ENCODE measurements at places on chromosomes 11 and 22.

- DNase-seq = no peak
Observed at GRCh38 chr11:10568486-10568941, at the start of gene LYVE1. Gene LYVE1, minus strand, starts transcription at chr11:10568665. Its CDS starts 133 bp downstream, at chr11:10568532.

DNA sequence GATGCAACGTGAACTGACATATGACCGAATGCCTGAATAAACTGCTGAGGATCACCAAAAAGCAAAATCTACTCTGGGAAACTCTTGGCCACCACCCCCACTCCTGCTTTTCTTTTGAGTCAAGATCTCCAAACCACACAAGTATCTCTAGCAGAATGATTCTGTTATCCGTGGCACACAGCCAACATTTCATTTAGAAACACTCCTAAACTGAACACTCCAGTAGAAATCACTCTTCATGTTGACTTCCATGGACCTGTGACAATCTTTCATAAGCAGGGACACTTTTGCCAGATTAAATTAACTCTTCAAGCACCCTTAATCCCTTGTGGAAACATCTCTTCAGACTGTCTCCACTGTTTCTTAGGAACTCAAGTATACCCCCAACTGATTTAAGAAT, 44.4 kb downstream of the VSIG10L2 start:
- no peak for DNase-seq

DNA sequence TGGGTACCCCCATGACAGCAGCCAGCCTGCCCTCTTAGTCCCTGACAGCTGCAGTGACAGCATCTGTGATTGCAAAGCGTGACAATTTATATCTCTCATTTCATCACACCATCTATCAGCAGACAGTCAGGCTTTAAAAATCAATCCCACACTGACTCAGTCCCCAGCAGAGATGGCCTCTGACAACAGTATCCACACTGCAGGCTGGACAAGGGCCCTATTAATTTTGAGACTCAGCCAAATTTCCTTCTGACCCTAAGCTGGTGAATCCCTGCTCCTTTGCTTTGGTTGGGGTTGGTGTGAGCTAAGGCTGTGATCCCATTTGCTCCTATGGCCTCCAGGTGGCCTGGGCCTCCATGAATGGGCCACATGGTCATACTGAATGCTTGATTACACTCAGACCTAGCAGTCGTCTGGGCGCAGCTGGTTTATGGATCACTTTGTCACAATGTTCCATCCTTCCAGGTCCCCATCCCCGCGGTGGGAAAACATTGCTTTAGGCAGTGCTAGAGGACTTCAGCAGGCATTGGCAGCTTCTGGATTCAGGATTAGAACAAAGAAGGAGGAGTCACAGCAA, 68.2 kb upstream of the B3GAT1 start:
- DNase-seq = no peak

- DNase-seq = no peak
Observed at GRCh38 chr22:20966883-20967696, at the start of gene AIFM3. Gene AIFM3, plus strand, starts transcription at chr22:20967255. Its CDS starts 690 bp downstream, at chr22:20967945.

GRCh38 chr22:48102581-48102980, 1340.1 kb downstream of the TBC1D22A start:
- DNase-seq = no peak

- no peak for DNase-seq
Observed at GRCh38 chr22:36588285-36588684, 59.3 kb upstream of the EIF3D start.

DNA sequence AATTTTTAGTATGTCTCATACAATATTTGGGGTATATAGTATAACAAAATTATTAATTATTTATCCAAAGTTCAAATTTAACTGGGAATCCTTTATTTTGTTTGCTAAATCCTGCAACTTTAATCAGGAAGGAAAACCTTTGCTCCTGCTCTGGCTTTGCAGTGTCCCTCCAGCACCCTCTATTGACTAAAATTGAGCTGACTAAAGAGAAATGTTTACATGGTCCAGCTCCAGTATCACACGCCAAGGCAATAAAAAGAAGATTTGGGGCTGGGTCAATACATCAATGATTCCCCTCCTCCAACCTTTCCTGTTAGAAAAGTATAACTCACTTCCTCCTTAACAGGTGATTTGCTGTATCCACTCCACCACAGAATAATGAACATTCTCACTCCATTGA, 153.0 kb upstream of the LRRC4C start:
- no peak for DNase-seq

- DNase-seq = peak; percentile 38
Observed at GRCh38 chr22:30357236-30357570, 396 bp downstream of the CCDC157 start.

DNA sequence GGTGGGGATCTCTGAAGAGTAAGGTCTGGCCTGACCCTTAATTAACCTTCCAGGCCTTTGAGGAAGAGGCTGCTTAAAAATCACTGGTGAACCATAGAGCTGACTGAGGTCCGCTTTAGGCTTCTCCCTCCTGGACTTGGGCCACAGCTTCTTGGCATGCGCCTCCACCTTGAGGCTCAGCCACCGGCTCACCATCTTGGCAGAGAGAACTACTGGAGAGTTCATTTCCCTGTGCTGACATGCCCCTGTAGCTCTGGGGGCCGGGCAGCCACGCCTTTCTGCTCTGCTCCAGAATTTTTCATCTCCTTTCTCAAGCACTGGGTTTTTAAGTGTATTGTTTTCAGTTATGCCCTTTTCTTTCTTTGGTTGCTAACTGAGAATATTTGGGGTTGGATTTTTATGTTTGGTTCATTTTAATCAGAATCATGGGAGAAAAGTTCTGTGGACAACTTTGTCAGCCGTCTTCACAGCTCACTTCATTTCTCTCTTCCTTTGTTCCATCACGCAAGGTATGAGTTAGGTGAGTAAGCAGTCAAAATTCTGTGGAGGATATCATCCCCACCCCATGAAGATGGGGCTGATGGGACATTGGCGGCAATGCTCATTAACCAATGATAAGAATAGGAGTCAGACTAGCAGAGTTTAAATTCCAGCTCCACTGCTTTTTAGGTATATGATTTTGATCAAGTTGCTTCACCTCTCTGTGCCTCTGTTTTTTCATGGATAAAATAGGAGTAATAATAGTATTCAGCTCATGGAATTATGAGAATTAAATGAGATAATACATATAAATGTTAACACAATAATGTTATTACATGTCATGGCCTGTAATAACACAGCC, 103.9 kb downstream of the DBX1 start:
- DNase-seq = no peak

GRCh38 chr11:105696000-105696399, 86.1 kb downstream of the GRIA4 start:
- DNase-seq = no peak

GRCh38 chr11:35287344-35287890, 131.9 kb downstream of the SLC1A2 start:
- no peak for DNase-seq

GRCh38 chr11:19984048-19984742, 176.1 kb downstream of the DBX1 start:
- DNase-seq = no peak

DNA sequence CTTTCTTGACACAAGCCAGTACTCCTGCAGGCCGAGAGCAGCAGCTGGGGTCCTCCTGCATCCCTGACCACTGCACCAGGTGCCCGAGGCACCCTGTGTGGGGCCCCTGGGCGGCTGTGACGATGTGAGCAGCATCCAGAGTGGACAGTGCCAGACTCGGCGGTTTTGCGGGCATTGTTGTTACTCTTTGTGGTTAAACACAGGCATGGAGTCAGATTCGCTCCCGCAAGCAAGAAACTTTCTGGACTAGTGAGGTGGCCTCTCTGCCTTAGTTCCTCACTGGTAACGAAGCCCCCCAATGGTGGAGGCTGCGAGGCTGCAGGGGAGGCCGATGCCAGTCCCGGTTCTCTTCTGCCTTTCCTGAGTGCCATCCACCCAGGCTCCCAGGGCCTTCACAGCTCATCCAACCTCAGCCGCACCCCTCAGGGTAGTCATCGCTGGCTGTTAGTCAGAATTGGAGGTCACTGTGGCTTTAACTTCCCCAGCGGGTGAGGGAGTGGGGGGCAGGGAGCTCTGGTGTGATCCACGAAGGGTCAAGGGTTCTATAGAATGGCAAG, 3.7 kb upstream of the CLDN5 start:
- DNase-seq = no peak

DNA sequence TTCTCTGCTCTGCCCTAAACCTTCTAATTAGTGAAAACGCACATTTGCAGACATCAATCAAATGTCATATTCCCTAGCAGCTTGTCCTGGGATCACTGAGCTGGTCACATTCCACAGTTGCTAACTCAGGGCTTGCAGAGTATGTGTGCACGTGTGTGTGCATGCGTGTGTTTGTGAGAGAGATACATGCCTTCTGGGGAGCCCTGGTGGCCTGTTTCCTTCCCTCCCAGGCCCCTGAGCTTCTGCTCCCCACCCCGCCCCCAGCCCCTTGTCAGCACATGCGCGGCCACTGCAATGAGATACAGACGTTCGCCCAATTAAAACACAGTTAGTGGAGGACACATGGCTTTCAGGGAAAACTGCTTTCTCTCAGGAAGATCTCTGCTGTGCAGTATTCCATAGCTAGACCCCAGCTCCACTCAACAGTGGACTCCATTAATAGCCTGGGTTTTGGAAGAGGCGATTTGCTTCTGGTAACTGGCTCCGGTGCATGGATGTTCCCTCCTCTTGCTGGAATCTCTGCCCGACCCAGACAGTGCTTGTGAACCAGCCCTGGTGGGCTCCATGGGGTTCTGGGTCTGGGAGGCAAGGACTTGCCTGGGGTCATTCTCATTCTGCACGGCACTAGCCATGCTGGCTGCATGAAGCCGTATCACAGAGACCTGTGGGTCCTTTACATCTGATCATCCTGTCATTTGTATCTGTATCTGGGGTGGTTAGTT, 17.7 kb downstream of the LRP5 start:
- no peak for DNase-seq

DNA sequence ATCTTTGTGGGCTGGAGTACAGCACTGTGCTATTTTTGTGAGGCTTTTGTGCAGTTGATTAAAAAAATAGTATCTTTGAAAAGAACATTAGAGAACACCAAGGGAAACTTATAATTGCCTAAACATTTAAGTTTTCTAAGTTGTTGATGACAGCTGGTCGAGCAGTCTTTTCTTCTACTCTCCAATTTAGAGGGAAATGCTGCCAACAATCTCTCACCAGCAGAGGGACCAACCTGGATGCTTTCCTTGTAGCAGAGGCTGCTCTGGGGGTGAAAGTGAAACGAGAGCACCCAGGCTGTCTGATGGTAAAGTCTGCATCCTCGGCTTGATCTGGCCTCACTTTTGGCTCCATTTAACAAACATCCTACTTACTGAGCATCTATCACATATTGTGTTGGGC, 1286.5 kb upstream of the TENM4 start:
- DNase-seq = no peak

DNA sequence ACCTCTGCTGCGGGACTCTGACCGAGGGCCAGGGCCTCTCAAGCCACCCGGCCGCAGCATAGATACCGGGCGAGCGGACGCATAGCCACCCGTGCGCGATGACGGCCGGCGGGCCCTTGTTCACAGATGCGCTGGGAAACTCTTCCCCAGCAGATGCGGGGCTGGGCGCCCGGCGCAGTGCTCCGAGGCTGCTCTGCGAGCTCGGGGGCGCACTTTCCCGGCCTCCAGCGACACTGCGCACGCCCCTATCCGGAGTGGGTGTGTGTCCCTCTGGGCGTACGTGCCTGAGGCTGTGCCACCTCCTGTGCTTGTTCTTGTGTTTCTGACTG, 104.7 kb upstream of the E2F8 start:
- DNase-seq = no peak

DNA sequence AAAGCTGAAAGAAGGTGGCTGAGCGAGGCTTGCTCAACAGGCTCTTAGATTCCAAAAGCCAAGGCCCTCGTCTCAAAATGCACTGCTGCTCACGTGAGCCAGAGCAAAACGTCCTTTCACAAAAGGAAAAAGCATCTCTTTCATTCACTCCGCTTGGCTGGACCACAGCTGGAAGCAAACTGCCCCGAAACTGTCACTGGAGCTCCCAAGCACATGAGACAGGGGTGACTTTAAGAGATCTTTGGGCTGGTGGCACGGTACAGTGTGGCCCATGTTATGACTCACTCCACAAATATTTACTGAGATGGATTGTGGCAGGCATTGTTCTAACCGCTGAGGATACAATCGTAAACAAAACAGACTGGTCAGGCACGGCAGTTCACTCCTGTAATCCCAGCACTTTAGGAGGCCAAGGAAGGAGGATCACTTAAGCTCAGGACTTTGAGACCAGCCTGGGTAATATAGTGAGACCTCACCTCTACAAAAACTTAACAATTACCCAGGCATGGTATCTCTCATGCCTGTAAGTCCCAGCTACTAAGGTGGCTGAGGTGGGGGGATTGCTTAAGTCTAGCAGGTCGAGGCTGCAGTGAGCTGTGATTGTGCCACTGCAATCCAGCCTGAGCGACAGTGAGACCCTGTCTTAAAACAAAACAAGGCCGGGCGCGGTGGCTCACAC, 3.6 kb downstream of the PLA2G6 start:
- no peak for DNase-seq

GRCh38 chr11:61114913-61115312, 12.6 kb downstream of the CD5 start:
- DNase-seq = no peak

- DNase-seq = no peak
Observed at GRCh38 chr11:4671741-4672140, 25.9 kb downstream of the OR51E2 start.

- no peak for DNase-seq
Observed at GRCh38 chr22:17481424-17481823, 81.9 kb upstream of the SLC25A18 start.

DNA sequence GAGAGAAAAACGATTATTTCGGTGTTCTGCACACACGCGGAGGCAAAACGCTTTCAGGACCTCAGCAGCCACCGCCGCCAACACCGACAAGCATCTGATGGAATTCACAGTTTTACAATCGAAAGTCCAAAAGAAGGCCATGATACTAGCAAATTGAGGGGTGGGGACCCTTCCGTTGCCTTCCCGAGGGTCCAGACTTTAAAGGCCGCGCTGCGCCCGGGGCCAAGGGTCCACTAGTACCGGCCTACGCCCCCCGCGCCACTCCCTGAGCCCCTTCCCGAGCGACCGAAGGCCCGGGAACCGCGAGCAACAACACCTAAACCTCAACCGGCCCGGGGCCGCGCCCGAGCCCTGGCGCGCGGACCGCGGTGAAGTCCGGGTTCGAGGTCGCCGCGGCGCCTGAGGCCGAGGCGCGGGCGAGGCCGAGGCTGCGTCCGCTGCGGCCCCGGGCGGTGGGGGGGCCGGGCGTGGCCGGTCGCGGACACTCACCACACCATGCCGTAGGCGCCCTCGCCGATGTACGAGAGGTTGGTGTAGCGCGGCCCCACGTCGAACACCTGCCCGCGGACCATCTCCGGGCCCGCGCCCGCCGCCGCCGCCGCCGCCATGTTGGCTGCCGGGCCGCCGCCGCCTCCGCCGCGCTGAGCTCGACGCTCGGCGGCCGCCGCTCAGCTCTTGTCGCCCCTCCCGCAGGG, 465 bp downstream of the MAPK1 start:
- no peak for DNase-seq

Data from activated CD4-positive, CD25-positive, alpha-beta regulatory T cell (primary cell).